ENCODE measurements at places on chromosomes 3 and 15.

- DNase-seq, result no peak
Measured at GRCh38 chr3:64501298-64501906, 186.4 kb downstream of the ADAMTS9 start.

DNA sequence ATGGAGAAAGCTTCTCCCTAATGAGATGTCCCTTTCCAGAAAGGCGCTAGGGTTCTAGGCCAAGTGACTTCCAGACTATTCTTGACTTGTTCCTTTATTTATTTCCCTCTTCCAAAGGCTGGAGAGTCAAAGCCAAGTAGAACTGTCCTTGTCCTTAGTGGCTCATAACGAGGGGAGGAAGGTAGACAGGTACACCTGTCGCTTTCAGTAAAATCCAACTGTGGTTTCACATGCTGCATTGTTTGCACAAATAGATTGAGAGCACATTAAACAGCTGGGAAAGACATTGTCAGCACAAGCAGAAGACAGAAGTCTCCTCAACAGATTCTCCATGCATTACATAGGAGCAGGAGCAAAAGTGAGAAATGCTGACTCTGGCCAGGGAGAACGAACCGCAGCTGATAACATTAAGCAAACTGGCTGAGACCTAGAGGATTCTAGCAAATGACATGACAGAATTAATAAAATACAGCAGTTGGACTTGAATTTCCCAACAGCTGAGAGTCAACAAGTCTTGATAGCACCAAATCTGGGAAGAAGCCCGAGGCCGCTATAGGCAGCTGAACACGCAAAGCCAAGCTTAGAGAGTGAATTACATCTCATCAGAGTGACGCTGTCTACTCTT, 227.7 kb downstream of the TLE3 start:
- no peak for DNase-seq

DNA sequence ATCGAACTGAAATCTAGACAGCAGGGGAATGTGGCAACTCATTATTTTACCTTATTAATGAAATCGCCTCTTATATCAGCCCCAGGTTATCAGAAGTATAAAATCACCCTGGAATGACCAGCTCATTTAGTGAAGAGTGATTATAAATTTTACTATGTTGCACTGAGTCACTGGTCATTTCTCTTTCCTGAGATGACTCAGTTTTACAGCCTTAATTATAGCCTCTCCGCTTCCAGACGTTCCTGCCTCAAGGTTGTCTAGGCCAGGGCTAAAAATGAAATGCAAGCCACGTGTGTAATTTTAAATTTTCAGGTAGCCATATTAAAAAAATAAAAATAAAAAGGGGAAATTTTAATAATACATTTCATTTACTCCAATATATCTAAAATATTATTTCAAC, 33.3 kb downstream of the DET1 start:
- DNase-seq, result no peak

DNA sequence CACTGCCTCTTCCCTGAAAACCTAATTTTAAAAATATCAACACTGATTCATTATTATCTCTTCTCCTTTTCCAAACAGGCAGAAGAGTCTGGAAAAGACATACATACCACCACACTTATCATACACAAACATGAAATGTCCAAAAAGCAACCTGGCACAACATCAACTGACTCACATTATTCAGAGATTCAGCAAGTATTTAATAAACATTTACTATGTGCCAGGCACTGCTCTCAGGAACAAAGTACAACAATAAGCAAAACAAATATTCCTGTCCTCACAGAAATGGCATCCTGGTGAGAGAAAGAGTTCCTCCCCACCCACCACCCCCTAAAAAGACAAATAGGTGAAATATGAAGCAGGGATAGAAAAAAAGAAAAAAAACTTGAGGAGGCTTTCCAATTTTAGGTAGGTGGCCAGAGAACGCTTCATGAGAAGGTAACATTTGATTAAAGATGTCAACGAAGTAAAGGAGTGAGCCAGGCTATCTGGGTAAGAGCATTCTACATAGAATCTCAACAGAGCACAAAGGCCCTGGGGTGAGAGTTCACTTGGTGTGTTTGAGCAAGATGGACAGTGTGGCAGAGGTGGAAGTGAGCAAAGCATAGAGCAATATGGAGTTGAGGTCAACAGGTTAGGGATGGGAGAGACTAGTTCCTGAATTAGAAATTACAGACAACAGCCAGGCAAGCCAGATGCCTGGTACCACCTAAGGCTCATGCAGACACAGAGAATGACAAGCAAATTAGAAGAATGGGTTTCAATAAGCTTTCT, 141.7 kb downstream of the OSBPL10 start:
- no peak for DNase-seq

DNA sequence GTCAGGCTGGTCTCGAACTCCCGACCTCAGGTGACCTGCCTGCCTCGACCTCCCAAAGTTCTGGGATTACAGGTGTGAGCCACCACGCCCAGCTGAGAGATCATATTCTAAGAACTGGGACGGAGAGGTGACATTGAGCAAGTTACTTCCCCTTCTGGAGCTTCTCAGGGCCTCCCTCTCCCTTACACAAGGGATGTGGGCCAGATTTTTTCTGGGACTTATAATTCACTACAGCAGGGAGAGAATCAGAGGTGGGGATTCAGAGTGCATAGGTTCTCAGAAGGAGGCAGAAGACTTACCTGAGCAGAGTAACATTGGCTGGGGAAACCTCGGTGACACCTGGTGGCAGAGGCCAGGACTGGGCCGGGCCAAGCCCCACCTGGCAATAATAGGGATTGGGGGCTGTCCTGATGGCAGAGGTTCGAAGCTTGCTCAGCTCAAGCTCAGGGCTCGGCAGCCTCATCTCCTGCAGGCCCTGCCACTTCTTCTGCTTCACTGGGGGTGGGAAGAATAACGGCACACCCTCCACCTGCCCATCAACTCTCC, 6.8 kb downstream of the LTK start:
- no peak for DNase-seq

DNA sequence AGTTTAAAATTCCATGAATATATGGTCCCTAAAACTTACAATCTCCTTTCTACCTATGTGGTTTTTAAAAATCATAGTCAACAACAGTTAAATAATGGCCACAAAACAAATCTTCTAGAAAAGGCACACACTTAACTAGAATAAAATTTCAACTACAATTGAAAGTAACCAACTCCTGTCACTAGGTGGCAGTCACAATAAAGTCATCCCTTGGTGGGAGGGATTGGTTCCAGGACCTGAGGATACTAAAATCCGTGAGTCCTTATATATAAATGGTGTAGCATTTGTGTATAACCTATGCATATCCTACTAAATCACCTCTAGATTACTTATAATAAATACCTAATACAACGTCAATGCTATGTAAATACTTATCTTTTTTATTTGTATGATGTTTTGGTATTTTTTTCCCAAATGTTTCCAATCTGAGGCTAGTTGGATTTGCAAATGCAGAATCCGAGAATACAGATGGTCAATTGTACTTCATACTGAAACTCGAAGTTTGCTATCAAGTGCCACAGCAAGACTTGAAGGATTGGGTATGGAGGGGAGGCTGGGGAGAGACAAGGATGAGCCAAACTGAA, 172.6 kb downstream of the FMN1 start:
- DNase-seq, result no peak

- DNase-seq, result no peak
Measured at GRCh38 chr3:55241098-55241497, 246.0 kb downstream of the WNT5A start.

DNA sequence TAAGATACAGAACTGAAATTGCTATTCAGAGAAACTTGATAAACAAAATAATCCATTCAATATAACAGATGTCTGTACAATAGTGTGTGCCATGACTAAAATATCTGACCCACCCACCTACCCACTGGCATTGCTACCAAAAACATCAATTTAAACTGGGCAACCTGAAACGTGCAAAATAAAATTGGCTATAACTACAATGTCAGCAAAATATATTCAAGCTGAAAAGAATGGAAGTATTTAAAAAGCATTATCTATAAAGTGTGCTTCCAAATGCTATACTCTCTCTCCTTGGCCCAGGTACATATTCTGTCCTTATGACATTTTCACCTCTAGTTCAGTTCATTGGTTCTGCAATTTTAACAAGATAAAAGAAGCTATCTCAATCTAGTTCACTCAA, 379.6 kb upstream of the ATP11B start:
- no peak for DNase-seq

DNA sequence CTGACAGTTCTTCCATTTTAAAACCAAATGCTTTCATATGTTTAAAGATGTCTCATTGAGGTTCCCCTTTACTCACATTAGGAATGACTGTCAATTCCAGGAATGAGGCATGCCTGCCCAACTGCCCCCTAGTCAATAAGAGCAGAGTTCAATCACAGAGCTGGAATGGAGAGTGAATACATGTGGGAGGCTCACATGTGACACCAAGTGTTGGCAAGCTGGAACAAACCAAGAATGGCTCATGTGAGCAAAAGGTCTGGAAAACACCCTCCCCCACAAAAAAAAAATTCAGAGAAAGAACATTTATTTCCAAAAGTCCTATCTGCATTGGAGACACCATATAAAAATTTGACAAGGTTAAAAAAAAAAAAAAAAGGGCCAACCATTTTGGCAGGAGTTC, 3.7 kb downstream of the PBRM1 start:
- DNase-seq, result no peak

DNA sequence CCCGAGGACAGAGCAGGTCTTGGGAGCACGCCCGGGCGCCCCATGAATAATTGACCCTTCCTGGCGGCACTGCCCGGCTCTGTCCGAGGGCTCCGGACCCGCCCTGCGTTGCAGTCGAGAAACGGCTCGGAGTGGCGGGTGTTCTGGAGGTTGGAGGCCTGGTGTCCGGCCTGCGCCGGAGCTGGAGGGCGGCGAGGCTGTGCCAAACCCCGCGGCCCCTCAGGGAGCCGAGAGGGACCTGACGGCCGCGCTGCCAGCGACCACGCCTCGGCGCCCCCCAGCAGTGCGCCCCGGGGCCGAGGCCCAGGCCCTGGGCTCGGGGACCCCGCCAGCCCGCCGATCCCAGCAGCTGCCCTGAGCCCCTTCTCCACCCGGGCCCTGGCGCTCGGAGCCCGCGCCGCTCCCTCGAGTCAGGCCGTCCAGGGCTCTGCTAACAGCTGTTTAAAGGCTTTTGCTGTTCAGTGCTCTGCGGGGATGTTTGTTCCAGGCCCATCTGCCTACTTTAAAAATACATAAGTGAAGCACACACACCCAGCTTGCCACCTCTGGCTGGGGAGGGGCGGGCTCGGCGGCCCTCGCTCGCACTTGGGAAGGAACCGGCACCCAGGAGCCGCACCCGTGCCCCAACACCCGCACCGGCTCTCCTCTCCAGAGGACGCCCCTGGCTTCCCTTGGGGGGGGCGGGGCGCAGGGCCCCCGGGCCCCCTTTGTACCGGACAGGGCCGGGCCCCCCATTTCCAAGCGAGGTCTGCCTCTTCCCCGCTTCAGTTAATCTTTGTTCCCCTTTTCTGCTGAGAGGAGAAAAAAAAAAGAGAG, 730 bp upstream of the ZNF710 start:
- no peak for DNase-seq

GRCh38 chr3:184380627-184381260, 890 bp downstream of the CHRD start:
- DNase-seq, result no peak

GRCh38 chr15:65476903-65477302, 40.6 kb downstream of the DPP8 start:
- DNase-seq, result no peak
